ENCODE measurements at places on chromosomes 1 and 21. TPM values are rescaled to one million over a fixed set of nuclear protein-coding genes. Genes with fewer than 3 reads are reported as not detected.
A peak's percentile ranks its signal among the peaks of the same experiment; 100 is the strongest.

DNA sequence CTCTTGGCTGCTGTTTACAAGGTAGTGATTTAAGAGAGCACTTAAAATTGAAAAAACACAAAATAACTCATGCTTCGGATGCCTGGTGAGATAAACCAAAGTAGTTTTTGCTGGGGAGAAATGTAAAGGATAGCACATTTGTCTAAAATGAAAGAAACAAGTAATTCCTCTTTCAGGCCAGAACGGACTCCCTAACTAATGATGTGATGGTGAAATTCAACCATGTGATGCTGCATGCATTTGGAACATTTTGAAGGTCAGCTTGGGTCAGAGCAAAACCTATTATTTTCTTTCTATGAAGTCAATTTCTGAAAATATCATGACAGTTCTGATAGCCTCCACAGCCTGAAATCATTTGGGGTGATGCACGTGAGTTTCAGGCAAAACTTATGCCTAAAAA, 27.6 kb downstream of the NMNAT2 start:
- DNase-seq, result no peak

DNA sequence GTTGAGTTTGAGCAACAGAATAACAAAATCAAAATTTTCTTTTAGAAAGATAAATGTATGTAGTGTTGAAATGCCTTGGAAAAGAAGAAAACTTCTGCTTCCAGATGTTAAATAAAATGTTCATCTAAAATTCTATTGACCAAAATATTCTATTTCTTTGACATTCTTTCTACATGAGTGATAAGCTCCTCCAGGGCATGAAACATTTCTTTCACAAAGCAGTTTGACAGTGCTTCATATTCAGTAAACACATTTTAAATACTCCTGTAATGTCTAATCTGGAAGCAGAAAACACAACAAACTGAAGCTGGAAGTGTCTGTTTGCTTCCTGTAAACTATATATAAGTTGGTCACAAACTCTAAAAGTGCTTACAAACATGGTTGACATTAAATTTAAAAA, 61.5 kb downstream of the RGS21 start:
- DNase-seq, result no peak

DNA sequence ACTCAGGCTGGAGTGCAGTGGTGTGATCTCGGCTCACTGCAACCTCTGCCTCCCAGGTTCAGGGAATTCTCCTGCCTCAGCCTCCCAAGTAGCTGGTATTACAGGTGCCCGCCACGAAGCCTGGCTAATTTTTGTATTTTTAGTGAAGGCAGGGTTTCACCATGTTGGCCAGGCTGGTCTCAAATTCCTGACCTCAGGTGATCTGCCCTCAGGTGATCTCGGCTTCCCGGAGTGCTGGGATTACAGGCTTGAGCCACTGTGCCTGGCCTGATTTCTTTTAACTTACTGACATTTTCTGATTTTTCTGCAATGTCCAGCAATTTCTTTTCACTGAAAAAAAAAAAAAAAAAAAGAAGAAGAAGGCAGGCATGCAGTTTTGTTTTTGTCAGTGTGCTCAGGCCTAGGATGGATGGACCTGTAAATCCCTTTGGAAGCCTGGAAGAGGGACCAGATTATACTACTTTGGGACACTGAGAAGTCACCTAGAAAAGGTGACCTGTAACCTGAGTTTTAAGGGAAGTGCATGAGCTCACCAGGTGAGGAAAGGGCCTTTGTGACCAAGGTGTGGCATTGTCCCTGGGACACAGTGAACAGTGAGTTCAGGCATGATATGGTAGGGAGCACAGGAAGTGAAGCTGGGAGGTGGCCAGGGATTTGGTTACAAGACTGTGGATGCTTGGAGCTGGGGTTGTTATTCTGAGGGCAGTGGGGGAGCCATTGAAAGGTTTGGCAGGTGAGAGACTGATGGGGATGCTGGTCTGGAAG, 2.7 kb upstream of the TMEM61 start:
- DNase-seq, result no peak

FAAP20 gene
- 28.5 TPM for total RNA-seq

GRCh38 chr1:230068621-230068873, 1.5 kb downstream of the GALNT2 start:
- DNase-seq, result no peak

- DNase-seq, result no peak
Observed at GRCh38 chr1:66940981-66941380, 16.2 kb downstream of the MIER1 start.

DNA sequence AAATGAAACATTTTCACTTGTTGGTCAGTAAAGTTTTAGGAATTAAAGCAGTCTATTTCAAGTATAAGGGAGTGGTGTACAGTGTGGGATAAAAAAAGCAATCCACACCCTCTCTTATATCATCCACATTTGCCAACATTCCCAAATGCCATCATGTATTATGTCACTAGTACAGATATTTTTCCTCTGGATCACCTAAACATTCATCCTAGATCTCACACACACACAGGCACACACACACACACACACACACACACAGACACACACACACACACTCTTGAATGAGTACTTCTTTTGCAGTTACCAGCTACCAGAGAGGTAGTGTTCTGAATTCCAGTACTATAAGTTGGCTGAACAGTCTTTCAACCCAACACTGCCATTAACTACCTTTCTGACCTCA, 1369.1 kb upstream of the ADGRL4 start:
- no peak for DNase-seq

DCDC2B gene
- not detected for total RNA-seq

DNA sequence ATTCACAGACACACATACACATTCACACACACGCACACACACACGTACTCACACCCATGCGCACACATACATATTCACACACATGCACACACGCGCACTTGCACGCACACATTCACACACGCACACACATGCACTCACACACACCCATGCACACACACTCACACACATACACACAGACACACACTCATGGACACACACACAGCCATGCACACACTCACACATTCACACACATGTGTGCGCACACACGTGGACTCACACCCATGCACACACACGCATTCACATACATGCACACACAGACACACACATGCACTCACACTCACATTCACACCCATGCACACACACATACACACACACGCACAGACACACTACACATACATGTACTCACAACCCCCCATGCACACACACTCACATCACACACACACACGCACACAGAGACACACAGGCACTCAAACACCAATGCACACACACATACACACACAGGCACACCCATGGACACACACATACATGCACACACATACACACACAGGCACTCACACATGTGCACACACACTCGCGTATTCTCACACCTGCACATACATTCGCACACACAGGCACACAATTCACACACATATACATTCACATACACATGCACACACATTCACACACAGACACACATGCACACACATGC, 589.1 kb downstream of the PTPRU start:
- no peak for DNase-seq

- no peak for DNase-seq
Observed at GRCh38 chr1:108592030-108592759, 32.3 kb downstream of the EEIG2 start.

MXRA8 gene
- 8.5 TPM for total RNA-seq

BECN2 gene
- not detected for total RNA-seq

DNA sequence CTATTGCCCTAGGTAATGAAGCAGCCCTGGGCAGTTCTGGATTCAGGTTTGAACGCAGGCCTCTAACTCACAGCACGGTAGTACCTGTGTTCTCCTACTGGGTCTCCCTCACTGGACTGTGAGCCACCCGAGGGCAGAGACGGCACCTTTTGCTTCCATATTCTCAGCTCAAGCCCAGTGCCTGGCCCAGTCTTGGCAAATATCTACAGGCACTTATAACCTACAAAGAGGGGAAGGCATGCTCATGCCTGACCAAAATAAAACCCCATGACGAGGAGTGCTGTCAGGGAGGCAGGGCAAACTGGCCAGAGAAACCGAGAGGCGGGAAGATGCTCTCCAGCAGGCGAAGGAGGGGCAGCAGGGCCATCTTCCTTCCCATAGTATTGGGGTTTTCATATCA, 91.1 kb downstream of the DDX20 start:
- DNase-seq, result no peak

DNA sequence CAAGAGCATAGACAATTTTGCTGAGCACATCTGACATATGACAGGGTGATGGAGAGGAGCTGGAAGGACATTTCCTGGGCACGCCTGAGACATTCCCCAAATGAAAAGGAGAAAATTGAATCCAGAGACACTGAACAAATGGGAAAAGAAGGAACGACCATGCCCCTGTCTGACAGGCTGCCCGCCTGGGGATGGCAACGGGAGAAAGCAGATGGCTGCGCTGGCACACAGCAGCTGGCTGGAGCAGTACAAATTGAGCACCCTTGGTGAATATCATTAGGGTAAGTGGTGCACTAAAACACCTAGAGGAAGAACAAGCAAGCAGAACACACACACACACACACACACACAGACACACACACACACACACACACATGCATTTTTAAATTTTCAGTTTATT, 174.3 kb upstream of the DUSP10 start:
- no peak for DNase-seq

DNA sequence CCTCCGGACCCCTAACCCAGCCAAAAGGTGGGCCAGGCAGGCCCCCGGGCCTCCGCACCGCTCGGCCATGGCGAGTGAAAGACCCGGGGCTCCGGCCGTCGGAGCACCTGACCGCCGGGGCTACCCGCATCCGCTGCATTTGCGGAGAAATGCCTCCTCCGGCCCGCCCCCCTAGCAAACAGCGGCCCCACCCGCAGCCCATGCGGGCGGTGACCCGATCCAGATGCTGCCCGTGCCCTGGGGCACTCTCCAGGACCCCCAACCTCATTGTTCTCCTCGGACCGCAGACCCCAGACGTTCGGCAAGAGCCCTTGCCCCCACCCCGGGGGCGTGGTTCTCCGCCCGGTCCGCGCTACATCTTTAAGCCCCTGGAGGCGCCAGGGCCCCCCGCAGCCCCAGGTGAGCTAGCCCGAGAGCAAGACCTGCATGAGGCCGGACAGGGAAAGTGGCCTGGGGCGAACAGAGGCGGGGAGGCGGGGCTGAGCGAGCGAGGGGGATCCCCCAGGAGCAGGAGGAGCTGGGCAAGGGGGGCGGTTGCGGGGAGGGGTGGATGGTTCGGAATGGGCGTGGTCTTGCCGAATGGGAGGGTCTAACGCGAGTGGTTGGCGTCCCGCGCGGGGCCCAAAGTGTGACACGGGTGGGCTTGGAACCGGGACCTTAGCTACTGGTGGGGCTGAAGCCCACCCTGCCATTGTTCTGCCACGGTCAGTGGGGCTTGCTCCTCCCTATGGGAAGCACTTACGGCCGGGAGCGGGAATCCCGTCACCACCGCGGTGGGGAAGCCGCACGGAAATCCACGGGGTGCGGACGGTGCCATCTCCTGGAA, 6.3 kb upstream of the CRYBG2 start:
- peak; percentile 68 for DNase-seq

- DNase-seq, result no peak
Observed at GRCh38 chr1:72845381-72845780, 563.0 kb upstream of the NEGR1 start.

- DNase-seq, result no peak
Observed at GRCh38 chr1:5568321-5568720, 423.9 kb downstream of the NPHP4 start.

DNA sequence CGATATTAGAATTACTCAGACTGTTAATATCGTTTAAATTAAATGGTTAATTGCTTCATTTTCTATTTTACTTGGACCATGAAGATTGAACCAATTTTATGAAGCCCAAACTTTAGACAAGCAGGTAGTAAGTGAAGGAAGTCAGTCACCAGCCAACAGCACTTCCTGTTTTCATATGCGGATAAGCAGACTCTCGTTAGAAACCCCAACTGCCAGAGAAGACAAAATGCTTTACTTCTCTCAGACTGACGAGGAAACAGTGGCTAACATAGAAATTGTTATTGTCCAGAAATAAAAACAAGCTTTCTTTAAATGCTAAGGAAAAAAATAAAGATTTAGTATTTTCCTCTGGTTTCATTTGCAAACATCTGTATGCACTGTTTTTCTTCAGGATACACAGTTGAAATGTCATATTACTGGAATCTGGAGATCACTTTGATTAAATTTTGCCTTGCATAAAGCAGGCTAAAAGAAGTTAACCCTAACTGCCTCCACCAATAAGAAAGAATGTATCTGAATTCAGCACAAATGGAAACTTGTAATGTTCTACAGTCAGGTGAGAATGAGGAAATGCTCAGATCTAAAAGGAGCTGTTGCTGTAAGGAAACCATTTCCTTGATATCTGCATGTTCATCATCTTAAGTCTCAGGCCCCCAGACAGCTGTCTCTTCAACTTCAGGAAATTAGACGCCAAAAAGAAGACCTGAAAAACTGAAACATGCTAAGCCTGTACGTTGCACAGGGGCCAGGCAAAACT, 129.8 kb upstream of the SAMSN1 start:
- no peak for DNase-seq

RHBG gene
- total RNA-seq, result not detected

NID1 gene
- 24.6 TPM for total RNA-seq

DNA sequence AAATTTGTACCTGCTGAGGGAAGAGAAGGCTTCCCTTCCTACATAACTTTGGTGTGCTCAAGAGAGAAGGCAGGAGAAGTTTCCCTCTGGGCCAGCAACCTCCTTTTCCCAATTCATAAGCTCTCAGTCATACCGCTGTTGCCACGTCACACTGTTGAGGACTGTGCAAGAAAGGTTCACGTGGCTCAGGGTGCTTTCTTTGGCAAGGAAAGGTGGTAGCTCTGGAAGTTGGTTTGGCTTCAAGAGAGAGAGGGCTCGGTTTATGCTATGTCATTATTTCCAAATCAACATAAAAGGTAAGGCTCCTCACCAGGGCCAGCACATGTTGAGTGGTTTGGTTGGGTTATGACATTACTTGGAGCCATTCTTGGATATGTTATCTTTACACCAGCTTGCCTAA, 77.3 kb downstream of the TNFSF18 start:
- DNase-seq, result no peak

THEM5 gene
- not detected for total RNA-seq

DNA sequence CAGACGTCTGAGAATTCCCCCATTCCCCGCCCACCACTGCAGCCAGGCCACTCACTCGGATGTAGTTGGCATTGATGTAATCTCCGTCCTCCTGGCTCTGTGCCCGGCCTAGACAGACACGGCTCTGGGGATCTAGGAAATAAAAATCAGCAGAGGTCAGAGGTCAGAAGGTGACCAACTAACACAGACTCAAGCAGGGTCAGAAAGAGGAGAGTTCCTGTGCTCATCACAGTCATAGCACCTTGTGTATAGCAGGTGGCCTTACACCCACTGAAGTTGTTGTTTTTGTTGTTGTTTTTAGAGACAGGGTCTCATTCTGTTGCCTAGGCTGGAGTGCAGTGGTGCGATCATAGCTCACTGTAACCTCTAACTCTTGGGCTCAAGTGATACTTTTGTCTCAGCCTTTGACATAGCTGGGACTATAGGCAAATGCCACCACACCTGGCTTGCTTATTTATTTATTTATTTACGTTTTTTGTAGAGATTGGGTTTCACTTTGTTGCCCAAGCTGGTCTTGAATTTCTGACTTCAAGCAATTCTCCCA, 4.9 kb downstream of the PTPN7 start:
- DNase-seq, result no peak

- DNase-seq, result no peak
Observed at GRCh38 chr1:183061194-183061593, 38.0 kb downstream of the LAMC1 start.

GRCh38 chr1:58397187-58397820, 149.2 kb downstream of the OMA1 start:
- no peak for DNase-seq
